HT-29 (cell line): ENCODE measurements at places on chromosomes 7 and 10. TPM values are rescaled to one million over a fixed set of nuclear protein-coding genes. Genes with fewer than 3 reads are reported as not detected.
A peak's percentile ranks its signal among the peaks of the same experiment; 100 is the strongest.

SEMA3D gene
- not detected in 2 replicates for total RNA-seq

DNA sequence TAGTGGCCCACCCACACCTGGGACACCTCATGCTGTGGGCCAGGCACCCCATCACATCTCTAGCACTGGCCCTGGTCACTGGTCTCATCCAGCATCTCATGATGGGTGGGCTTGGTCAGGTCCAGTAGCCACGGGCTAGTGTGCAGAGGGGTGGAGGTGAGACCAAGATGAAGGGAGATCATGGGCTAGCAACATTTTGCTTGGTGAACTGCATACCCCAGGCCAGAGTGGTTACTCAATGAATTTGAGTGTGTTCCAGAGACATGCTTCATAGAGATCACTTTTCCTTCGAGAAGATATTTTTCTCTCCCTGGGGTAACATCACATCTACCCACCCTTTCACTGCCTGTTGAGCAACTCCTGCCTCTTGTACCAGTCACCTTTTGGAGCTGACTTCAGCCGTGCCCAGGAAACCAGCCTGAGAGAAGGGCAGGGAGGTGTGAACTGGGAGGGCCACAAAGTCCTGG is 44.2 kb downstream of the MINDY4 start:
- no peak for DNase-seq

GRCh38 chr10:52635651-52636050 is 136.9 kb downstream of the MBL2 start:
- DNase-seq, result no peak

MRC1 gene
- 0.03 TPM in 1 of 2 replicates, not detected in the other for total RNA-seq

DNA sequence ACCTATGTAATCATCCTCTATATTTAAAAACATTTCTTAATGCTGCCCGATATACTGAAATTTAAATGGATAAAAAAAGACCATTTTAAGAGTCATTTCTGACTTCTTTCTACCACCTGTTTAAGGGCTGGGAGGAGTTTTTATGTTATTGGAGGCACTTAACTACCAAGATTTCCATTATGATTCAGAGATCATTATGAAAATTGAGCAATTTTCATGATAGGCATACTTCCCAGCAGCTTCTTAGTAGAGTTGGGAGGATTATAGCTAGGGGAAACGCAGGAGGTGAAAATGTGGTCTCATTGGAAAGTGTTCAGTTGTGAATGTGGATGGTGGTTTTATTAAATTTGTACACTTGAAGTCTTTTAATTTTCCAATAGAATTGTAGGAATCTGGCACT is 28.4 kb upstream of the FAM204A start:
- no peak for DNase-seq

CHST3 gene
- total RNA-seq, result 12.3 and 14.1 TPM in 2 replicates

GRCh38 chr7:108307595-108307994 is 148.6 kb downstream of the NRCAM start:
- DNase-seq, result no peak

GRCh38 chr10:3516234-3516922 is 268.6 kb downstream of the KLF6 start:
- no peak for DNase-seq

DNA sequence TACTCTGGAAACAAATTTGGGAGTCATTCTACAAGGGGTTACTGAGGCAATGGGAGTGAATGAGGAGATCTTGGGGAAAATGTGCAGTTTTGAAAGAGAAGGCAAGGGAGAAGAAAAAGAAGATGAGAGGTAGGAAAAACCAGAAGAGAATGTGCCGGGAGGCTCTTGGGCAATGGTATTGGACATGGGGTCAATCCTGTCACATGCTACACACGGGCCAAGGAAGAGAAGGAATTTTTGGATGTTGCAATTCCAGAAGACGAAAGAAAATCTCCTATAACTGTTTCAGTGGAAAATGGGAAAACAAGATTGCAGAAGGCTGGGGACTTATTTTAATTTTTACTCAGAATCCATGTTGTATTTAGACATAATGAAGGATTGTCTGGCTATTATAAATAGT is 615.0 kb downstream of the PHTF2 start:
- DNase-seq, result no peak

DNA sequence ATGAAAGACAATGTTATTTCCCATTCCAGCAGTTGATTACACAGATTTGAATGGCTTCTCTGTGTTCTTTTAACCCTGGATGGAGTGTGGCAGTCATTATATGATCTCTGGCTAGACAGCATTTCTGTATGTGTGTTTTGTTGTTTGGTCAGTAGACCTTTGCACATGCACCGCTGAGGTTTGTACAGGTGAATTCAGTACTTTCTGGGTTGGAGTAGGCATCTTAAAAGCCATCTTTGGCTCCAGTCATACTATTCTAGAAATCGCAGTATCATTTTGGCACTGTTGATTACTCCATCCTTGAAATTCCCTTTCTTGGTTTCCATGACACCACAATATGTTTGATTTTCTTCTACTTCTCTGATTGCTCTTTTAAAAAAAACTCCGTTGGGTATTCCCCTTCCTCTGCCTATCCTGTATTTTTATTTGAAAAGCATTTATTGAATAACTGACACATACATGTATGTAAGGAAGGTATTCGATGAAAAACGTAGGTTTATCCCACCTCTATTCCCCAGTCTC is 29.9 kb downstream of the TAS2R41 start:
- DNase-seq, result no peak

DNA sequence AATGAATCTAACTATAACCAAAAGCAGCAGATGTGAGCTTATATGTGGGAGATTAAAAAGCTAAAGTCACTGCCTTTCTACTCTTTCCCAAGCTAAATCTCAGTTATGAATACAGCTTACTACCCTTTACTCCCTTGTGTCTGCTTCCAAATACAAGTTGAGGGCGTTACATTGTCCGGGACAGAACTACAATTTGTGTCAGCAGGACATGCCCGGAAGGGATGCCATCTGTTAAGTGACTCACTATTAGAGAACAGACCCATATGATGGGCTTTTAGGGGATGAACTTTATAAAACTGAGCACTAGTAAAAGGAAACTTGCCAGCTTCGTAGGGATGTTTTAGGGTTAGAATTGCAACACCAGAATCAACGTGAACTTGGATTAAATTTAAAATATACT is 299.7 kb upstream of the CSTF2T start:
- no peak for DNase-seq

NUTM2B gene
- 0.41 and 0.63 TPM in 2 replicates for total RNA-seq

- DNase-seq, result no peak
Observed at GRCh38 chr7:50211130-50212015, 93.1 kb upstream of the IKZF1 start.

- DNase-seq, result no peak
Observed at GRCh38 chr10:13023754-13024153, 22.2 kb upstream of the CCDC3 start.

- DNase-seq, result no peak
Observed at GRCh38 chr7:41994746-41995110, 242.3 kb downstream of the GLI3 start.

DNA sequence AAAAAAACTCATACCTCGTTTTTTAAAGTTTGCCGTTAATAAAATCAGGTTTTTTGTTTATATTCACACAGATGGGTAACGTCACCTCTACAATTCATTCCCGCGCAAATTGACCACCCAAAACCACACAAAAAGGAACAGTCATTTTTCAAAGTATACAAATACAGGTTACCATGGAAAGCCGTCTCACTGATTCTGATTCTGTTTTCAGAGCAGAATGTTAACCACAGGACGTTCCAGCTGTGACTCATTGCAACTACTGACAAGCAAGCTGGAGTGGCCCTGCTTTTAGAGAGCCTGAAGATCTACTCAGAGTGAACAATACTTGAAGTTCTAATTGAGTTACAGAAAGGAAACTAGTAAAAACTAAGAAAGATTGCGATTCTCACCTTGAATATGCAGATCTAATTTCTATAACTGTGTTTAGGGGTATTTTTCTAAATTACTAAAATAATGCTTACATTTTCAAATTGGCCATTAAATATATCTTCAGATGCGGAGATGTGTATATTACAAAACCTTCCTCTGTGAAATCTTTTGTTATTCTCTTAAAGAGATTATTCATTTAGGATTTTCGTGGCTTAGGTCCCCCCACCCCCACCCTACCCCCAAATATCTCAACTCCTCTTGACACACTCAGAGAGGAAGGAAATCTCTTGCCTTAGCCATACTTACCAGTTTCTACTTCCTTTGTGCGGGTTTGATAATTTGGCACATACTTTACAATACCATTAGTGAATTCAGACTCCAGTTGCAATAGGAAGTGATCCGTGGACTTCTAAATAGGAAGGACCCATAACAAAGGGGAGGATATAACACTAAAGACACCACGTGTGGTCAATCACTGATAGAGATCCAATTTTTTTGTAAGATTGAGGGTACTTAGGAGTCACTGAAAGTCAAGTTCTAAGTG is 106.0 kb downstream of the CUBN start:
- peak; percentile 88 for DNase-seq

DNA sequence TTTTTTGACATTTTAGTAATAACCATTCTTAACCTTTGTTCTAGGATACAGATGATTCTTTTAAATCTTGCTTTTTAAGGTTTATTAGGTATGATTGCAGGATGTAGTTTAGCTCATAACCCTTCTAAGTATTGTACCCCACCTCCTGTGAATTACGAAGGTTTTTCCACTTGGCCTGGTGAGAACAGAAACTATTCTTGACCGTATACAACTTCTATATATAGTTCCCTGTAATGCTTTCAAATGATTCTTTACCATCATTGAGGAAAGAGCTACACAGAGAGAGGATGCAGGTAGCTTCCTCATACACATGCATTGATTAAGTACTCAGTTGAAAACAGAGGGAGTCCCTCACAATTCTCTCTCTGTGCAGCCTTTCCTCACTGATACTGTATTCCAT is 86.3 kb downstream of the PALS2 start:
- no peak for DNase-seq

TUBB8 gene
- total RNA-seq, result not detected in 2 replicates

GRCh38 chr7:146741911-146742310 is 625.3 kb downstream of the CNTNAP2 start:
- DNase-seq, result no peak

DNA sequence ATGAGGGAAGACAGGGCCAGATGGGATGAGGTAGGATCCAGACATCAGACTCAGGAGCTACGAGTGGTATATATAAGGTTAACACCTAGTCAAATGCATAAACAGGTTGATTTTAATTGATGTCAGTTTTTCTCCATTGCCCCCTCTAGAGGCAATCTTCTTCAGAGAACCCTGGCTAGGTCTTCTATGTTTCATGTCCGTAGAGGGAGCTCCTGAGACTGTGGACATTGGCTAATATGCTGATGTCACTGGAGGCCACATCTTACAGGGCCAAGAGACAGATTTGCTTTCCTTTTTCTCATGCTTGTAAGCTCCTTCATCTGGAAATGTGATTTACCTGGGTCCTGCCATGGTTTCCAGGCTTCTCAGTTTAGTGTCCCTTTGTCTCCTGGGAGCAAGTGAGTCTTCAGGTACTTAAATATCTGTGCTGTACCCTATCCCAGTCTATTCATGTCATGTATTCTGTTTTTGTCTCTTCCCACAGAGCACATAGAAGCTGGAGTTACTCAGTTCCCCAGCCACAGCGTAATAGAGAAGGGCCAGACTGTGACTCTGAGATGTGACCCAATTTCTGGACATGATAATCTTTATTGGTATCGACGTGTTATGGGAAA is 161.6 kb upstream of the PRSS1 start:
- peak; percentile 87 for DNase-seq

CNTNAP2 gene
- 0.03 and 0.08 TPM in 2 replicates for total RNA-seq

GRCh38 chr10:93459466-93459865 is 22.7 kb downstream of the MYOF start:
- DNase-seq, result no peak

- DNase-seq, result peak; percentile 41
Observed at GRCh38 chr10:3750006-3750816, 34.8 kb downstream of the KLF6 start.

PPP1R17 gene
- not detected in 2 replicates for total RNA-seq

DNA sequence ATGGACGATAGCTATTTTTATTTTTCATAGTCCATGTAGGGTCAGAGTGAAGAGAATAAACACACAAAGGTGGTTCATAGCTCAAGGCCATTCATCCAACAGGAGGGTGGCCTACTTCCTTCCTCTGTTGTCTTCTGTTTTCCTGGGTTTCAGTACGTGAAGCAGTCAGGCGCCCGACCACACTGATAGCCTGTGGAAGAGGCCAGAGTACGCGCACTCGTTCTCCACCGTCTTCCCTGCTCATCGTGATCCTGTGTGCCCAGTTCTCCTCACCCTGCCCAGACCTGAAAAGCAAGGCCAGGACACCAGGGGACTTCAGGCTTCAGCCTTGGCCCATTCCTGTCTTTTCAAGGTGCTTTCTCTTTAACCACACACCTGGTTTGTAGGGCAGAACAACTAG is 134.7 kb downstream of the GLCCI1 start:
- no peak for DNase-seq

- no peak for DNase-seq
Observed at GRCh38 chr10:34811968-34812514, 3.1 kb downstream of the PARD3 start.

DNA sequence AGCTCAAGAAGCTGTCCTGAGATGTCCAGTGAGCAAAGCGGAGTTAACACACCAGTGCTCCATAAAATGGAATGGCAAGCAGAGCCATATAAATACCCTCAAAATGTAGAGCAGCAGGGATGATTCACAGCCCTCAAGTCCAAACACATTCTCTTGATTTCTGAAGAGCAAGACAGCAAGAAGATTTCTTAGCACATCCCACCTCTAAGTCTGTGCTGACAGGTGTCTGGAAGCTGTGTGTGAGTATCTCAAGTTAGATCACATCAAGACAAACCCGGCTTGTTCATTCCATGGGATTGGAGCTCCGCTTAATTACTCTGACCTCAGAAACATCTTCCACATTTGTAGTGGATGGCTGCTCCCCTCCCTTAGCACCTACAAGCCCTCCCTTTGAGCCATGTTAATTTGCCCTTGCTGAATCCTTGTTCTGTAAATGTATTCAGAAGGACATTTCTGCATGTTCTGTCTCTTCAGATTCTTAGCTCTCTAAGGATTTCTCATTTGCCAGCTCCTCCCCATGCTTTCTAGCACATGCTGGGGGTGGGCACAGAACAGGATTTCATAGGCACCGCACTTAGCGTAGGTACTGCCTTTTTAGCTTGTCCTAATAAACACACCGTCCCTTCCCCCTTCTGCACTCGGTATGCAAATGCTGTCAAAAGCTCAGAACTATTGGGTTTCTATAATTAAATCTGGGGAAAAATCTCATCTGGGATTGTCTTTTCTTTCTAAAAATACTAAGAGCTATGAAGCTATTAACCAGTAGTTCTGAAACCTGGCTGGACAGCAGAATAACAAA is 112.7 kb downstream of the CPXM2 start:
- no peak for DNase-seq

SEC61A2 gene
- total RNA-seq, result 2.2 and 6.3 TPM in 2 replicates

ICA1 gene
- 15.6 and 22.6 TPM in 2 replicates for total RNA-seq

GRCh38 chr7:26508917-26509316 is 217.3 kb downstream of the SNX10 start:
- no peak for DNase-seq

- no peak for DNase-seq
Observed at GRCh38 chr10:86170255-86171108, 196.1 kb downstream of the GRID1 start.

GRCh38 chr7:155136619-155137243 is 66.6 kb downstream of the HTR5A start:
- DNase-seq, result no peak
